ENCODE measurements at places on chromosomes 1 and 21. TPM values are rescaled to one million over a fixed set of nuclear protein-coding genes. Genes with fewer than 3 reads are reported as not detected.
A peak's percentile ranks its signal among the peaks of the same experiment; 100 is the strongest.

- no peaks in the 10 kb centered on the region for H3K27me3 ChIP-seq
- H3K27ac ChIP-seq: no peak overlapping the region
- no peak for DNase-seq
- peak overlapping the region; percentile 59 for H3K4me3 ChIP-seq
- no peaks in the 10 kb centered on the region for H3K36me3 ChIP-seq
Measured at GRCh38 chr1:1436630-1437032, 1.1 kb downstream of the VWA1 start.

Gene RNU1-3
- 2,650 TPM for total RNA-seq

Gene CYP4A22
- total RNA-seq: not detected

GRCh38 chr21:17467829-17468228 is 45.0 kb upstream of the CXADR start:
- peaks cover 2% of the 10 kb centered on the region for H3K4me1 ChIP-seq
- H3K27me3 ChIP-seq: no peaks in the 10 kb centered on the region

DNA sequence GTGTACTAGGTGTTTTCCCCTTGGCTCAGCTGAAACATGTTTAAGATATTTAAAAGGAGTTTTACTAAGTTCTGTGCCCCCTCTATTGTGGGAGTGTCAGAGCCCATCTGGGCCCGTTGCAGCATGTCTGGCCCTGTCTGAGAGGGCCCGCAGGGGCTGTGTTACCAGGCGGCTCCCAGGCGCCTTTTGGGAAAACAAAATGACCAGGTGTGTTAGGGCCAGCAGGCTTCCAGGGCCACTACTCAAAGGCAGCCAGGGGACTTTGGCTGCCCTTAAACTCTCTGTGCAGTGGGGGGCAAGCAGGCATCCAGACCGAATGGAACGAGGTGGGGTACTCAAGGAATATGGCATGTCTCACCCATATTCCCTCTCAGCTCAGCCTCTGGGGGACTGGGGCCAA is 111.7 kb downstream of the KCNN3 start:
- H3K36me3 ChIP-seq: no peaks in the 10 kb centered on the region
- H3K27me3 ChIP-seq: peaks cover 73% of the 10 kb centered on the region
- H3K4me3 ChIP-seq: no peak overlapping the region
- no peak overlapping the region for H3K27ac ChIP-seq
- DNase-seq: no peak
- no peaks in the 10 kb centered on the region for H3K4me1 ChIP-seq

DNA sequence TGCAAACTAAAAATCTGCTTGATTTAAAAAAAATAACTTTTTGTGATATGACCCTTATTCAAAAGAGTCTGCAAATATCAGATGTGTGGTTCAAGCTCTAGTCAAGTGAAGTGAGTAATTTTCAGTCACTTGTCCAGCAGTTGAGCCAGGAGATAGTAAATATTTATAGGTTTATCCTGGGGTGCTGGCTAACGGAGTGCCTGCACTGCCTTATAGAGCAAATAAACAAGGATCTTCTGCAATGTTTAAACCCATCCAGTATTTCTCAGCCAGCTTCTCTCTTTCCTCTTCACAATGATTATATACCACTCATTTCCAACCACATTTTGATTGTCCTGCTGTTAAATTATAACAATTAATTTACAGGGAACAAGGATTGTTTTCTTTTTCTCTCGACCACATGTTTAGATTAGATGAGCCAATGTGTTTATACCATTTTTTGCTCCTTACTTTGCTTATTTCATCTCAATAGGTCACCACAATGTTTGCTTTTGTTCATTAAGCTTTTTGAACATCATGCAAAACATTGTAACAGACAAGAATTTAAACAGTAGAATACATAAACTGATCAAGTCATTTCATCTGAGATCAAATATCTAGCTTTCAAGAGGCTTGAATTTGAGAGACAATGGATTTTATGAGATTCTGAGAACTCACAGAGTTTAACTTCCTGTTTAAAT is 60.3 kb upstream of the GREM2 start:
- no peak overlapping the region for H3K27ac ChIP-seq
- no peaks in the 10 kb centered on the region for H3K4me1 ChIP-seq
- peaks cover 10% of the 10 kb centered on the region for H3K27me3 ChIP-seq
- no peak overlapping the region for H3K4me3 ChIP-seq

DNA sequence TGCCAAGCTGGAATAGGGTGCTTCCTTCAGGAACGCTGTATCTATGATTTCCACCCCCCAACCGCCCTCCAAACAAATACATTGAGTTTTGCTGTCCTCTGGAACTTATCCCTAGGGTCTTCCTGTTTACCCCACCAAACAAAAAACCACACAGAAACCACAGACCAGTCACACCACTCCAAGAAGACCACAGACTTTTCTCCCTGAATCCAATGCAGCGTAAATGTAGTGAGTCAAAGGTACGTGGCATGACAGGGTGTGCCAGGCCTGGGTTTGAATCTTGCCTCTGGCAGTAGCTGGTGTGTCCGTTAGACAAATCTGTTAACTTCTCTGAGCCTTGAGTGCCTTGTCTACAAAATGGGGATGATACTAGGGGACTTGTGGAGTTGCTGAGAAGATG is 27.8 kb downstream of the ASAP3 start:
- no peak overlapping the region for H3K4me3 ChIP-seq
- DNase-seq: no peak
- no peaks in the 10 kb centered on the region for H3K27me3 ChIP-seq

Gene GUCA2A
- total RNA-seq: not detected

GRCh38 chr1:183227422-183228346 is 41.6 kb downstream of the LAMC2 start:
- DNase-seq: no peak
- no peaks in the 10 kb centered on the region for H3K27me3 ChIP-seq

DNA sequence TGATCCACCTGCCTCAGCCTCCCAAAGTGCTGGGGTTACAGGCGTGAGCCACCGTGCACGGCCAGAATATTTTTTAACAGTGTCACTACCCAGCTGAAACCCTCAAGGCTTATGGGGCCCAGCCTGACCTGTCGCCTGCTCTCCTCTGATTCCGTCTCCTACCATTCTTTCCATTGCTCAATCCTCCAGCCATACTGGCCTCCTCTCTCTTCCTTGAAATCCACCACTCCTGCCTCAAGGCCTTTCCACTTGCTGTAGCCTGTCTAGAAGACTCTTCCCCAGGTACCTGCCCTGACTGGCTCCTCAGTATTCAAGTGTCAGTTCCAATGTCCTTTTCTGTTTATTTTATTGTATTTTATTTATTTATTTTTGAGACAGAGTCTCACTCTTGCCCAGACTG is 53.9 kb downstream of the YARS1 start:
- no peak overlapping the region for H3K27ac ChIP-seq
- no peaks in the 10 kb centered on the region for H3K27me3 ChIP-seq
- peaks cover 59% of the 10 kb centered on the region for H3K4me1 ChIP-seq
- H3K36me3 ChIP-seq: peaks cover 3% of the 10 kb centered on the region
- DNase-seq: no peak

GRCh38 chr1:176049582-176049981 is 157.5 kb downstream of the COP1 start:
- H3K27me3 ChIP-seq: no peaks in the 10 kb centered on the region
- H3K27ac ChIP-seq: no peak overlapping the region
- peaks cover 1% of the 10 kb centered on the region for H3K36me3 ChIP-seq
- H3K4me1 ChIP-seq: no peaks in the 10 kb centered on the region

DNA sequence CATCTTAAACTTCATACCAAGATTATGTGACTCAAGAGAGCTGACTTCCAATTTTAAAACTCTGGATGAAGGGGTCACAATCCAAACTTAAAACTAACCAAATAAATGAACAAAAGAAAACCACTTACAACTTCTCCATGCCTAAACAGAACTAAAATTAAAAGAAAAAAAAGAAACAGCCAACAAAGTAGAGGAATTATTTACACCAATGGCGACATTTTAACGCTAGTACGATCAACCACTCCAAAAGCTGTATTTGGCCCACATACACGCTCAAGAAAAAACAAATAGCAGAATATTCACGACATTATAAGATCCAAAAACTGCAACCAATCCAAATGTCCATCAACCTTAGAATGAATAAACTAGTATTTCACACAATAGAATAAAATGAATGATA is 42.4 kb downstream of the ENAH start:
- peaks cover 8% of the 10 kb centered on the region for H3K36me3 ChIP-seq
- H3K27ac ChIP-seq: peak overlapping the region; percentile 67
- no peak overlapping the region for H3K4me3 ChIP-seq
- H3K4me1 ChIP-seq: peaks cover 67% of the 10 kb centered on the region
- no peaks in the 10 kb centered on the region for H3K27me3 ChIP-seq
- DNase-seq: no peak

Gene DSCAM
- total RNA-seq: not detected

Gene RPE65
- not detected for total RNA-seq

Gene RBP7
- not detected for total RNA-seq

DNA sequence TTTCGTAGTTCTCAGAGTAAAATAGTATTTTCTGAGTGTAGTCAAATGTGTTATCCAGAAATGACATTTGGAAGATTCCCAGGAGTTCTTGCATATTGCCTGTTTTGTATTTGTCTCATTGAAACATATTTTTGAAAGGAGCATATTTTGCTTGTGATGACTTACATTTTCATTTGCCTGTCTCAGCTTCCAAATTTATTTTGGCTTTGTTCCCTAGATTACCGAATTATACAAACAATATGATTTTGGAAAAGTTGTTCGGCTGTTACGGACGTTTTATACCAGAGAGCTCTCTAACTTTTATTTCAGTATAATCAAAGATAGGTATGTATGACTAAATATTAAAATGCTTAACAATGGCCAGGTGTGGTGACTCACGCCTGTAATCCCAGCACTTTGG is 46.0 kb downstream of the IARS2 start:
- H3K27ac ChIP-seq: no peak overlapping the region
- H3K4me3 ChIP-seq: no peak overlapping the region
- no peak for DNase-seq
- H3K27me3 ChIP-seq: no peaks in the 10 kb centered on the region
- peaks cover 50% of the 10 kb centered on the region for H3K36me3 ChIP-seq
- peaks cover 2% of the 10 kb centered on the region for H3K4me1 ChIP-seq

DNA sequence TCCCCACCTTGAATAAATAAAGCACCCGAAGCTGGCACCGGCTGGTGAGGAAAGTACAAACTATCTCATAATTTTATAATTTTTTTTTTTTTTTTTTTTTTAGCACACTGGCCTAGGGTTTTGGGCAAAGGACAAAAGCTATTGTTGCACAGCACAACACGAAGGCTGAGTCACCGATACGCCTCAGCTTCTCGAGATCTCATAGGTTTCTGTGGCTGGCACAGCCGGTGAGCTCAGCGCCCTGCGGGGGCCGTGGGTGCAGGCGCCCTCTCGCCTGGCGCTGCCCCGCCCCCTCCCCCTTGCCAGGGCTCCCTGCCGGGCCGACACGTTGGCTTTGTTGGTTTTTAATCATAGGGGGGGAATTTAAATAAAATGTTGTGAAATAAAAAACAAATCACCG is 17.2 kb downstream of the CASZ1 start:
- DNase-seq: no peak
- no peaks in the 10 kb centered on the region for H3K4me1 ChIP-seq
- H3K4me3 ChIP-seq: no peak overlapping the region
- peaks cover 23% of the 10 kb centered on the region for H3K27me3 ChIP-seq

GRCh38 chr1:199173356-199173755 is 534.5 kb downstream of the PTPRC start:
- no peaks in the 10 kb centered on the region for H3K36me3 ChIP-seq
- no peaks in the 10 kb centered on the region for H3K27me3 ChIP-seq
- no peak for DNase-seq
- no peak overlapping the region for H3K27ac ChIP-seq
- H3K4me1 ChIP-seq: peaks cover 23% of the 10 kb centered on the region

DNA sequence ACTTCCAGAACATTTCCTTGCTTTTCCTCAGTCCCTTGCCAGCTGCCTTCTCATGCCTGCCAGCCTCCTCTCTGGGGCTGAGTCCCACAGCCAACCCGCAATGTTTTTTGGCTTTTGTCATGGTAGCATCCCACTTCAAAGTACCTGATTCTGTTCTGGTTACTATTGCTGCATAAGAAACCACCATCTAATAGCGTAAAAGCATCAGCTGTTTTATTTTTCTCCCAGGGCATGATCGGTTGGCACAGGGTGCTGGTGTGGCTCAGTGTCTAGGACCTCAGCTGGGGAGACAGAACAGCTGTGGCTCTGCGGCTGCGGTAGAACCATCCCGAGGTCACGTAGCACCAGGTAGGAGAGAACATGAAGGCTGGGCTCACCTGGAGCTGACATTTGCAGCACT is 8.9 kb upstream of the PRMT2 start:
- H3K4me3 ChIP-seq: no peak overlapping the region
- no peak for DNase-seq
- no peak overlapping the region for H3K27ac ChIP-seq
- H3K36me3 ChIP-seq: no peaks in the 10 kb centered on the region

DNA sequence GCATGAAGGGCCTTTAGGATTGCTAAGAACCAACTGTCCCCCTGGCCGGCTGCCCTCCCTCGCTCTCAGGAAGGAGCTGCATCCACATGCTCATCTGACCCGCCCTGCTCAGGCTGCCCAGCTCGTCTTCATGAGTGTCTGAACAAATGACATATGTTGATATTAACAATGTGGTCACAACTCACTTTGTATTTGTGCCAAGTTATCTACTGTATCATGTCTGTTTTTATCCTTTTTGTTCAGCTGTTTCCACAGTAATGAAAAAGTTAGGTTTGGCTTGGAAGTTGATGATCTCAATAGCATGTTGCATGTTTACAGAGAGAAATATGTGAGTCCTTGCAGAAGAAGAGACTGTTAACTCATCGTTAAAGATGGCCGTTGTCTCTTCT is 75.1 kb downstream of the PHTF1 start:
- DNase-seq: no peak
- H3K4me1 ChIP-seq: peaks cover 6% of the 10 kb centered on the region
- no peak overlapping the region for H3K4me3 ChIP-seq
- H3K36me3 ChIP-seq: peaks cover 16% of the 10 kb centered on the region

Gene TAF5L
- total RNA-seq: 18.3 TPM

GRCh38 chr1:9376886-9377333 is 84.2 kb downstream of the SPSB1 start:
- H3K36me3 ChIP-seq: no peaks in the 10 kb centered on the region
- H3K27me3 ChIP-seq: no peaks in the 10 kb centered on the region
- no peak overlapping the region for H3K4me3 ChIP-seq
- peak overlapping the region; percentile 94 for H3K27ac ChIP-seq

- H3K4me1 ChIP-seq: no peaks in the 10 kb centered on the region
- no peak overlapping the region for H3K27ac ChIP-seq
- no peaks in the 10 kb centered on the region for H3K36me3 ChIP-seq
- H3K4me3 ChIP-seq: no peak overlapping the region
- DNase-seq: no peak
Measured at GRCh38 chr1:175384546-175384945, 192.0 kb upstream of the KIAA0040 start.

Gene TMCC2
- total RNA-seq: 3.4 TPM

Gene GRHL3
- total RNA-seq: not detected

Gene RFX5
- 37.9 TPM for total RNA-seq

Gene WNT9A
- 4.9 TPM for total RNA-seq

DNA sequence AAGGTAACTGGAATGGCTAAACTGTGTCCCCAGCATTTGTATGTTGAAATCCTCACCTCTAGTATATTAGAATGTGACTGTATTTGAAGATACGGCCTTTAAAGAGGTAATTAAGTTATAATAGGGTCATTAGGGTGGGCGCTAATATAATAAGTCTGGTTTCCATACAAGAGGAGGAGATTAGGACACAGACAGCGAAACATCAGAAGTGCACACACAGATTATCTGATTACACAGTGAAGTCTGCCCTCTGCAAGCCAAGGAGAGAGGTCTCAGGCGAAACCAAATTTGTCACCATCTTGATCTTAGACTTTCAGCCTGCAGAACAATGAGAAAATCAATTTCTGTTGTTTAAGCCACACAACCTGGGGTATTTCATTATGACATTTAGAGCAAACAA is 2233.1 kb downstream of the MRPL39 start:
- no peak for DNase-seq
- H3K27ac ChIP-seq: no peak overlapping the region
- H3K36me3 ChIP-seq: peaks cover 2% of the 10 kb centered on the region
- H3K27me3 ChIP-seq: no peaks in the 10 kb centered on the region
- no peak overlapping the region for H3K4me3 ChIP-seq

Measured in osteocyte (in vitro differentiated cells).